ENCODE measurements at places on chromosomes 11 and 22.

DNA sequence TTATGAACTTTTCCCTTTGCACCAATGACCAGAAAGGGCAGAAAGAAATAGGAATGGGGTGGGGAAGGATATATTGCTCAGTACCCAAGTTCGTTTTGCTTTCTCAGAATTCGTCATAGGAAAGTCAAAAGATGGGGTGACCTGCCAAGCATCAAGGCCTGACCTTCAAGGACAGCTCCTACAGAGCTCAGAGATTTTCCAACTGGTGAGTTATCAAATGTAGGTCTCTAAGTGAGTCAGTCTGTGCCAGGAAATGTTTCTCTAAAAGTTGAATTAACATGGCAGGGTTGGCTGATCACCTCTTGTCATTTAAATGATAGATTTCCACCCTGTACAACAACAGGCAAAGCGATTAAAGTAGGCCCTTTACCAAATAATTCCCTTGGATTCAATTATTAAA is 307.2 kb downstream of the CADM1 start:
- DNase-seq = no peak

GRCh38 chr22:35400501-35400790 is 506 bp downstream of the MCM5 start:
- DNase-seq = peak; percentile 30

GRCh38 chr11:134270250-134270714 is 5.9 kb upstream of the GLB1L3 start:
- peak; percentile 39 for DNase-seq

- no peak for DNase-seq
These were observed 578.5 kb downstream of the BUD13 start for GRCh38 chr11:116194156-116194904.

- DNase-seq = no peak
These were observed 15.8 kb downstream of the SCN4B start for GRCh38 chr11:118136801-118137200.

DNA sequence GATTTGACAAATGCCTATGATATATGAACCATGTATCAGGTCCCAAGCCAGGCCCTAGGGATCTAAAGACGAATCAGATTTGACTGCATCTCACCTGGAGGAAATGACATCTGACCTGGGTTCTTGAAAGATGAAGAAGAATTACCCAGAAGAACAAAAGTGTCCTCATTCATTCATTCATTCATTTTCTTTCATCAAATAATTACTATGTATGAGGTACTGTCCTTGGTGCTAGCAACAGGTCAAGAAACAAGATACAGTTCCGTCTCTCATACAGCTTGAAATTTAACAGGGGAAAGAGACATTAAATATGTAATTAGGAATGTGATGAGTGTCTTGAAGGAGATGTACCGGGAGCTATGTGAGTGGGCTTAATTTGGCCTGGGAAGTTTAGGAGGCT is 1.8 kb upstream of the APBB1 start:
- no peak for DNase-seq

DNA sequence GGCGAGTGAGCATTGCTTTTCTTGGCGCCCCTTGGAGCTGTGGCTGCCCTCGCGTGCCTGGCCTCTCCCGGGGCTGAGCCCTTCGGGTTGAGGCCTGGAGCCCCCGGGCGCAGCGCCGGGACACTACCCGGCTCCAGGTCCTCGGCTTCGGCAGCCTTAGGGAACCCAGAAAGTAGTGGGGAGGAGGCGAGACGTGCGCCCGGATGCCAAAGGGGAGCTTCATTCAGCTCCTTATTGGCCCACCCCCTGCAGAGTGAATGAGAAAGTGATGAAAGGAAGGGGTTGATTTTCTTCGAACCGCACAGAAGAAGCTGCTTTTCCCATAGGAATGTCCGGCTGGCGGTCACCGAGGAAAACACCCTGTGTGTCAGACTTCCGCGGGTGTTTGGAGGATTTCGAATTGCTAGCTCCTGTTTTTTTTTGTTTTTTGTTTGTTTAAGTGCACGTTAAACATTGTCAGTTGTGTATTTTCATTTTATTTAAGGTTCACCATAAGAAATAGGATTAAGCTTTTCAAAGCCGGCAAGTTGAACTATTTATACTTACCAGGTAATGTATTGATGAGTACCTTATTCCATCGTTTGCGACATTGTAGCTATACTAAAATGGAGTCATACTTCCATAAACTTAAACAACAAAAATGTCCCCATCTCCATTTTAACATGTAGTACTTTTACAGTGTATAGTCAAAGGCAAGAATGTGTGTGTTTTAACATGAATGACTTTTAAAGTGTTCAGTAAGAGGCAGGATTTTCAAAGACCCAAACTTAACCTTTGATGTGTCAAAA is 841 bp upstream of the EIF4G2 start:
- peak; percentile 84 for DNase-seq

- no peak for DNase-seq
These were observed 14.9 kb downstream of the RAC2 start for GRCh38 chr22:37229012-37229804.

- DNase-seq = no peak
These were observed 11.0 kb upstream of the RASL10A start for GRCh38 chr22:29326481-29326880.

- DNase-seq = no peak
These were observed 118.2 kb upstream of the BLID start for GRCh38 chr11:122234257-122234656.

DNA sequence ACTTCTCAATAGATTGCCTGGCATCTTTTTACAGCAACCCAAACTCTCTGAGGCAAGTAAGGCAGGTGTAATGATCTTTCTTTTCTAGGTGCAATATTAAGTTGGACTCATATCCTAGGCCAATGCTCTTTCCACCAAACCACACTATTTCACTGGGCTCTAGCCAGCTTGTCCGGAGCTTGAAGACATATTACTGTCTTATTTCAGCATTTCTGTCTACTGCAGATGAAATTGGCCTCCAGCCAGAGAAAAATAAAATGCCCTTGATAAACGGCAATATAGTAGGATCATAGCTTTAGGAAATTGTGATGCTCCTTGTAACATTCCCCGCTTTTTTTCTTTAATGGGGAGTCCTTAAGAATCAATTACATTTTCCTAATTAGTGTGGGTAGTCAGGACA is 48.1 kb downstream of the SPON1 start:
- no peak for DNase-seq

GRCh38 chr22:36977947-36978660 is 41.1 kb downstream of the TST start:
- peak; percentile 66 for DNase-seq

DNA sequence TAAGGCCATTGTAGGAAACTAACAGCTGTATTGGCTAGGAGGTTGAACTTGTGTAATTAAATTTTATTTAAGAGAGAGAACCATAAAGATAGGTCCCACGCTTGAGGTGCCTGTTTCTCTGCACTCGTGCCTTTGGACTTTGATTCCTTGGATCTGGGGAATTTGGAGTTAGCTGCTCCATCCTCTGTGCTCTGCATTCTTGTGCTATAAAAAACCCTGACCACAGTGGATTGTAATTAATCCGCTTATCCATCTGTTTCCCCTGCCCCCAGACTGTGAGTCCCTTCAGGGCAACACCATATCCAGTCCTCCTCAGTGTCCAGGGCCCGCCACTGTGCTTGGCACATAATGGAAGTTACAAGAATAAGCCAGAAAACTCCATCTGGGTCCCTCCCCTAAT is 169.8 kb downstream of the SPON1 start:
- no peak for DNase-seq

- DNase-seq = no peak
These were observed 121.6 kb downstream of the CASP12 start for GRCh38 chr11:104776501-104777170.

DNA sequence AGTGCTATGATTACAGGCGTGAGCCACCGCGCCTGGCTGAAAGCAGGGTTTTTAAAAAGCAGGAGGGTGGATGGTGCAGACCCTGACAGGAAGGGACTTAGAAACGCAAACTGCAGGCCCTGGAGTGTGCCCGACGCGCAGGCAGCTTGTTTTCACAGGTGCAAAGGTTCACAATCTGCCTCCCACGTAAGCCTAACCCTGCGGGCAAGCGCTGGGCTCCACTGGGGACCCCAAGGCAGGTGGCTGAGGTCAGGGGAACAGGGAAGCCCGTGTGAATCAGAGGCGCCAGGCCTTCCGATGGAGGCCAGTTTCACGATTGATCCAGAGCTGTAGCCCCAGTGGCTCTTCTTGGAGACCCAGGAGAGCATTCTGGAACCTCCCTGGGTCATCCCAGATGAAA is 256.3 kb downstream of the BRD1 start:
- no peak for DNase-seq

GRCh38 chr11:126375726-126376125 is 20.2 kb downstream of the ST3GAL4 start:
- no peak for DNase-seq

DNA sequence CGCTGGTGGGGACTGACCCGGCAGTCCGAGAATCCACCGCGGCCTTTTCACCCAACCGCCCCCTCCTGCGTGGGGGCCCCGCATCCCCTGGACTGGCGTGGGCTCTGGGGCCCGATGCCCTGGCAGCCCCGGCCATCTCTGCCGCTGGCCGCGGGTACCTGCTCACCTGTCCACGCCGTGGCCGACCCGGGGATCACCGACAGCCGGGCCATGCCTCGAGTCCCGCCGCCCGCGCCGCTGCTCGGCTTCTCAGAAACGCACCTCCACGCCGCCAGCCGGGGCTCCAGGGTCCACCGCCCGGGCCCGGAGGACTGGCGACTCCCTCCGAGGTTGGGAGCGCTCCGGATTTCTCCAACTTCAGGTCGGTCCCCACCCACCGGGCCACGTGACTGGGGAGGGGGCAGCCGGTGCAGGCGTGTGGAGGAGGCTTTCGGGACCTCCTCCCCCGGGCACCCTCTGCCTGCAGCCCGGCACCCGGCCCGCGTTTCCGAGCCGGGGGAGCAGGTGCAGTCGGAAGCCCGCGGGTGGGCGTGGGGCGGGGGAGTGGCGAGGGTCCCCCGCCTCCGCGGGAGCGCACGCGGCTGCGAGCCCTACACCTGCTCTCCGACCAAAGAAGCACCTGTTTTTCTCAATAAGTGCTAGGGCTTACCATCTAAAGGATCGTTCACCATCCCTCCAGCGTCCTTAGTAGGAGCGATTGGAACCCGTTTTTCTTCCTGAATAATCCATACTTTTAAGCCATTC is 554 bp upstream of the NRIP3 start:
- DNase-seq = peak; percentile 86
